Stimulated activated CD8-positive, alpha-beta memory T cell treated with anti-CD3 and anti-CD28 coated beads, Interleukin-4, amount 100 ng/mL, for 48 hours (primary cell): ENCODE measurements at places on chromosomes 5 and 9.

- no peak for DNase-seq
Observed at GRCh38 chr9:14608540-14608939, 84.7 kb downstream of the ZDHHC21 start.

- DNase-seq: no peak
Observed at GRCh38 chr9:112056996-112057395, 118.1 kb downstream of the SUSD1 start.

GRCh38 chr5:96081276-96081858, 119.7 kb upstream of the ELL2 start:
- no peak for DNase-seq

- DNase-seq: no peak
Observed at GRCh38 chr9:71108937-71109336, 12.5 kb downstream of the TRPM3 start.

DNA sequence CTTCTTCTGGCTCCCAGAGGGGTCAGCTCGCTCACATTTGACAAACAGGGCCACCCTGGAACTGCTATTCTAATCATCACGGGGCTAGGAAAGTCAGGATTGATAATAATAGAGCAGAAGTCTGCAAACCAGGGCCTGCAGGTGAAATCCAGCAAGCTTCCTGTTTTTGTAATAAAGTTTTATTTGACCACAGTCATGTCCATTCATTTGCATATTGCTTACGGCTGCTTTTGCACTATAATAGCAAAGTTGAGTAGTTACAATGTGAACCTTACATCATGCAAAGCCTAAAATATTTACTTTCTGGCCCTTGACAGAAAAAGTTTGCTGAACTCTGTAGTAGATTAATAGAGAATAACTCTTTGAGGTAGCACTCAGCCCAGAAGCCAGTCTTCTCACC, 63.2 kb upstream of the CTXN3 start:
- no peak for DNase-seq

GRCh38 chr9:108654566-108654965, 201.2 kb downstream of the ACTL7B start:
- DNase-seq: no peak

DNA sequence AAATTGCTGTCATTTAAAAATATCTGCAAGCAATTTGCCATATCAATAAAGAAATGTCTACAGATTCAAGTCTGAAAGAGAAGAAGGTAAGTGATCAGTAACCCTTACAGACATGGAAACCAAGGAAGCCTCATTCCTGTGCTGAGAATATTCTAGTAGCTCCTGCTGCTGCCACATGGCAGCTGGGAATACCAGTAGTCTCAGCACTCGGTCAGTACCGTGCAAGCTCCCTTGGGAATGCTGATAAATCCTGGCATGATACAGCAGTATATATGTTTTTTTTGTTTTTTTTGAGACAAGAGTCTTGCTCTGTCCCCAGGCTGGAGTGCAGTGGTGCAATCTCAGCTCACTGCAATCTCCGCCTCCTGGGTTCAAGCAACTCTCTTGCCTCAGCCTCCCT, 27.9 kb downstream of the NANS start:
- DNase-seq: no peak
